ENCODE measurements at places on chromosomes 11 and 22. TPM values are rescaled to one million over a fixed set of nuclear protein-coding genes. Genes with fewer than 3 reads are reported as not detected.

Gene KCNQ1
- total RNA-seq: 40.0 TPM

Gene KLHL22
- total RNA-seq: 12.4 TPM

Gene MAPK8IP2
- total RNA-seq: 0.57 TPM

Gene LGR4
- total RNA-seq: 32.7 TPM

Gene PGR
- total RNA-seq: 6.6 TPM

Gene EIF3F
- total RNA-seq: 155 TPM

Gene PTPRCAP
- total RNA-seq: 1.7 TPM

Gene MICAL2
- 42.0 TPM for total RNA-seq

Gene RHOD
- total RNA-seq: 62.5 TPM

Gene LDLRAD3
- total RNA-seq: 1.7 TPM

Gene FUT4
- total RNA-seq: 1.3 TPM

Gene C1QTNF6
- 1.6 TPM for total RNA-seq

Gene CASP5
- not detected for total RNA-seq

- no peak for DNase-seq
Observed at GRCh38 chr11:111548525-111548924, 8.0 kb downstream of the LAYN start.

- DNase-seq: no peak
Observed at GRCh38 chr22:22484023-22484422, 24.5 kb downstream of the ZNF280B start.

DNA sequence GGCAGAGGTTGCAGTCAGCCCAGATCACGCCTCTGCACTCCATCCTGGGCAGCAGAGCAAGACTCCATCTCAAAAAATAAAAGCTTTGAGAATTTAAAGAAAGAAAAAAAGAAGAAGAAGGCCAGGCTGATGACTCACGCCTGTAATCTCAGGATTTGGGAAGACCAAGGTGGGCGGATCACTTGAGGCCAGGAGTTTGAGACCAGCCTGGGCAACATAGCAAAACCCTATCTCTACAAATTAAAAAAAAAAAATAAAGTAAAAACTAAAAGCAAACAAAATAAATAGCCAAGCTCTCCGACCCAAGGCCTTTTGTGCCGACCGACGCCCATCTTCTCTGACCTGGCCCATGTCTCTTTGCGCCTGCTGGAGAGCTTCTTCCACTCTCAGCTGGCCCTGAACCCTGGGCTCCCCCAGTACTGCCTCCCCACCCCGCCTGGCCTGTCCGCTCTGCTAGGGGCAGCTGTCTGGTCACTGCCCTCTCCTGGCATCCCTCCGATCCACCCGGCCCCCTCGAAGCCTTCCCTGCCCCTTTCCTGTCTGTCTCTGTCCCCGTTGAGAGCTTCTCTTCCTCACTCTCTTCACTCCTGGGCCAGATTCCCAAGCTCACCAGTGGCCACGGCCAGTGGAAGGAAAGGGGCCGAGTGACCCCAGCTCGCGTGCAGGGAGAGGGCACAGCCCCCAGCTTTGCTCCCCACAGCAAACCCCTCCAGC is 4.8 kb upstream of the LSP1 start:
- no peak for DNase-seq

DNA sequence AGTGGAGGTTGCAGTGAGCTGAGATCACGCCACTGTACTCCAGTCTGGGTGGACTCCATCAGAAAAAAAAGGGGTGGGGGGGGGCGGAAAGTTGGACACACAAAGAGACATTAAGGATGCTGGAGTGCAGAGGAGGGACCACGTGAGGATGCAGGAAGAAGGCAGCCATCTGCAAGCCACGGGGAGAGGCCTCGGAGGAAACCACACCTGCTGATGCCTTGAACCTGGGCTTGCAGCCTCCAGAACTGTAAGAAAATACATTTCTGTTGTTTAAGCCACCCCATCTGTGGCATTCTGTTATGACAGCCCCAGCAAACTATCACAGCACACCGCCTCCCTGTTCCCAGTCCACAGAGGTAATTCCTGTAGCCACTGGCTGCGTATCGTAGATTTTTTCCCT is 9.2 kb upstream of the STIP1 start:
- no peak for DNase-seq

GRCh38 chr11:129289350-129290040 is 86.2 kb upstream of the BARX2 start:
- no peak for DNase-seq

DNA sequence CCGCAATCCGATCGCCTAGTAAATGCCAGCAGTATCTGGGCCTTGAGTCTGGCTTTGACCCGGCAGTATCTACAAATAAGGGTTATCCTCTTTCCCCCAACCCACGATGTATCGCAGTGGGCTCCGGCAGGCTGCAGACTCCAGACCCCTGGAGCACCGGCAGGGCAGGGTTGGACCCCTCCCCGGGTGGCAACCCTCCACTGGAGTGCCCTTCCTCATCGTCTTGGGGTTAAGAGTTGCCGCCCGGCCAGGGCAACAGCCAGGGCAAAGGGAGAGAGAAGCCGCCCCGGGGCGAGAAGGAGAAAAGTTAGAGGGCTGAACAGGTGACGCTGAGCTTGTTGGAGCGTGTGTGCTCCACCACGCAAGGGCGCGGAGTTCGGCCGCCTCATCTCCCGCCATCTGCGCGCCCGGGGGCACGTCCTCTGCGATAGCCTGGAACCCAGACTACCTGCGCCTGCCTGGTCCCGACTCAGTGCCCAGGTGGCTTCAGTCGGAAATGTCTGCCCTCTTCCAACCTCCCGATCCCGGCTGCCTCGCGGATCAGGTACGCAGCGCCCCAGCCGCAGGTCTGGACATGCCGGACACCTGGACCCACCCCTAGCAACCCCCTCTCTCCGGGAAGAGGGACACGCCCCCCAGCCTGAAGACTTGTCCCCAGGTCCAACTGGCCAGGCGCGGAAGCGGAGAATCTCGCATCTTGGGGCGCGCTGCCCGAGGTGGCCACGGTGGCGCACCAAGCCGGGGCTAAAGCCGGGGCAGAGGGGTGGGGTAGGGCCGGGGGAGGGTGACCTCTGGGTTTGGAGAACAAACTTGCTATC is 1.2 kb downstream of the DSCAML1 start:
- DNase-seq: no peak

GRCh38 chr22:47045691-47046410 is 283.4 kb downstream of the TBC1D22A start:
- DNase-seq: peak; percentile 13

GRCh38 chr11:8389029-8389996 is 125.6 kb upstream of the LMO1 start:
- DNase-seq: no peak

GRCh38 chr11:55956521-55956920 is 13.2 kb downstream of the OR10AG1 start:
- DNase-seq: no peak

- DNase-seq: no peak
Observed at GRCh38 chr11:96052921-96053651, 129.2 kb upstream of the MTMR2 start.

DNA sequence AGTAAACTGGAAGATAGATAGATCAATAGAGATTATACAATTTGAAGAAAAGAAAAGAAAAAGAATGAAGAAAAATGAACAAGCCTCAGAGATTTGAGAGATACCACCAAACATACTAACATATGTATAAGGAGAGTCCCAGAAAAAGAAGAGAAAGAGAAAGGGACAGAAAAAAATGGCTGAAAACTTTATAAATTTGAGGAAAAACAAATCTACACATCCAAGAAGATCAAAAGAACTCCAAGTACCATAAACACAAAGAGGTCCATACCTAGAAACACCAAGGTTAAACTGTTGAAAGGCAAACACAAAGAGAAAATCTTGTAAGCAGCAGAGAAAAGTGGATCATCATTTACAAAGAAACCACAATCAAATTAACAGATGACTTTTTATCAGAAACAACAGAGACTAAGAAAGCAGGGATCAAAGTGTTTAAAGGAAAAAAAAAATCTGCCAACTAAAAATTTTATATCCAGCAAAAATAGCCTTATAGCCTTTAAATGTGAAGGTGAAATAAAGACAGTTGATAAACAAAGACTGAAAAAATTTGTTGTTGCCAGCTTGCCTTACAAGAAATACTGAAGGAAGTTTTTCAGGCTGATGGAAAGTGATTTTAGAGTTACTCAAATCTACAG is 11.8 kb upstream of the AKIP1 start:
- DNase-seq: no peak

GRCh38 chr11:102464859-102465500 is 12.4 kb upstream of the TMEM123 start:
- DNase-seq: no peak

DNA sequence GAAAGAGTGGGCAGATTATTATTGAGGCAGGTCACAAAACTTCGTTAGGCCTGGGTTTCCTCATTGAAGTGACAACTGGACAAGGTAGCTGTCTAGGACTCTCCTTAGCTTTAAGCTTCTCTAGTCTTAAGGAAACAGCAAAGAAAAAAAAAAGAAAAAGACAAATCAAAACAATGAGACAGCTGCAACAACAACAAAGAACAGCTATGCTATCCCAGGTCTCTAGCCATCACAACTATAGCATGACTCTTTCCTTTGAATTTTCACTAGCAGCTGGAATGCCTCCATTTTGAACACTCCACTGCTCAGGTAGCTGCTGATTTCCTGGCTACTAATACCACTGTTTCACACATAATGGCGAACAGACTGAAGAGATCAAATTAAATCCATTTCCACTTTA is 302.4 kb upstream of the SORL1-AS1 start:
- no peak for DNase-seq

DNA sequence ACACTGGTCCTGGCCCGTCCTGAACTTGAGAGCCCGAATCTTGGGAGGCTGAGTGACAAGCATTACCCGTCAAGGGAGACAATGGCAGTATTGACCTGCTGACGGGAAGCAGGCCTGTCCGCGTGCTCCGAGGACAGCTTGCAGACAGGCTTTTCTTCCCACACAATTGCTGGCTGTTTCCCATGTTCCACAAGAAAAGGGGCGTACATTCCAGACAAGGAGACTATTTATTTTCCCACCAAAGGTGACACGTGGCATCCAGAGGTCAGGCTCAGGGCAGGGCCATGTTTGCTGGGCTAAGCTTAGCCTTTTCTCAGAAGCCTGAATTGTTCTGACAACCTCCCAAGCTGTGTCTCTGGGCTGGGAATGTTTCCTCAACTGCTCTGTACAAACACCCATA is 86.9 kb upstream of the SPON1 start:
- no peak for DNase-seq

DNA sequence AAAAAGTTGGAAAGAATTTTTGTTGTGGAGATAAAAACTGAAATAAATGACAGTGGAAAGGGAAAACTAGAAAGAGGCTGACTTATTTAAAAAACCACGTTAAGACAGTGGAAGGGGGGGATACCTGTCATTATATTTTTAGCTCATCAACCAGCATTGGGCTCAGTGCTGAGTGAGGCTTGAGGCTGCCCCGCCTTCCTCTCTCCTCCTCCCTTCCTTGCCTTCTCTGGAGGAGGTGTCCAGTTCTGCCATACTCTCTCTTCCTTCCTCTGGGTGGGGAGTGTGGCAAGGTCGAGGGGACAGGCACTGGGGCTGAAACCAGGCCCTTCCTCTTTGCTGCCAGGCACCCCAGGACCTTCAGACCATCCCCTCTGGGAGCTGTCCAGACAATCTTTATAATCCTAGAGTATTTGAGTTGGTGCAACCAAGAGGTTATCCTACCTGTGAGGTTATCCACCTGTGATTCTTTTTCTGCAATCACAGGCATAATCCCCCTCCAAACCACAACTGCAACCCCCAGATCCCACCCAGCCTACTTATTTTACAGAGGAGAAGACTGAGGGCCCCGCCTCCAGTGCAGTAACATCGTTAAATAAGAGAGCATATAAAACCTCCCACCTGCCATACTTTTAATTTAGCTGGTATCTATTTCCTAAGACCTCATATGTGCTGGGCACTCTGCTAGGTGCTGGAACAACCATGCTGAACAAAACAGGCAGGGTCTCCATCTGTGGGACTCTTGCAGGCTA is 578.5 kb downstream of the BUD13 start:
- DNase-seq: no peak

DNA sequence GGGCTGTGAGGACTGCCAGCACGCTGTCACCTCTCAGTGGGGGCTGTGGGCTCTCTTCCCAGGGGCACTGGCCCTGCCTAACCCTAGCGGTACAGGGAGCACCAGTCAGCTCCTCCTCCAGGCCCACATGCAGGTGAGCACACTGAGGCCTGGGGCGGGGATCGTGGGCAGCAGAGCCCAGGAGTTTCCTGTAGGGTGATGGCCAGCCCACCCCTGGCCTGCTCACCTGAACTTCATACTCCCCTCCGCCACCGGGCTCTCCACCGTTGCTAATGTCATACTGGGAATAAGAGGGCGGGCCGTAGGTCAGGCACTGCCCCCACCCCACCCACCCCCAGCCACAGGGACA is 10.0 kb upstream of the TREH start:
- no peak for DNase-seq

DNA sequence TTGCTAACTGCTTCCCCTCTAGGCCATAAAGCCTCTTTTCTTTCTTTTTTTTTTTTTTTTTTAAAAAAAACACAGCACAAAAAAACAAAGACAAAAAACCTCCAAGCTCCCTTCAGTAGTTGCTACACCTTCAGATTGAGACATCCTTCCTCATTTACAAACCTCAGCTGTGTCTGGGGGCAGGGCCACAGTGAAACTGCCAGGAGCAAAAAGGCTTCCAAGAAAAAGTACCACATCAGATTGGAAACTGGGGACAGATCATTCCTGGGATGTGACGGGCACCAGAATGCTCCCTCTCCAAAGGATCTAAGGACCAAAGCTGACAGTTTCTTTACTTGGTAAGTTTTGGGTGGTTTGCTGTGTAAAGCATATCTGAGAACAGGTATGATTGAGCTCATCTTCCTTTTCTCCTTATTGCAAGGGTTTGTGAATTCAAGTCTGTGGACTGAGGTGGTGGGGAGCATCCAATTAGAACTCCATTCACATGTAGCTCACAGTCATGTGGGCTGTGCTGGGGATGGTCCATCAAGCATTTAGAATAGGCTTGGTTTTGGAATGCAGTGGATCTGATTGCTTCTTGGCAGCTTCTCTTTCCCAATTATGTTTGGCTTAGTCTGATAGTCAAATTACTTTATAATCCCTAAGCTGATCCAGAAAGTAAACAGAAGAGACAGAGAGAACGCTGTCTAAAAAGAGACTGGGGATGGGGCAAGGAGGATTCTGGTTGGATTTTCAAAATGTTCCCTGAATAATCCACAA is 705 bp downstream of the BBOX1 start:
- DNase-seq: no peak

DNA sequence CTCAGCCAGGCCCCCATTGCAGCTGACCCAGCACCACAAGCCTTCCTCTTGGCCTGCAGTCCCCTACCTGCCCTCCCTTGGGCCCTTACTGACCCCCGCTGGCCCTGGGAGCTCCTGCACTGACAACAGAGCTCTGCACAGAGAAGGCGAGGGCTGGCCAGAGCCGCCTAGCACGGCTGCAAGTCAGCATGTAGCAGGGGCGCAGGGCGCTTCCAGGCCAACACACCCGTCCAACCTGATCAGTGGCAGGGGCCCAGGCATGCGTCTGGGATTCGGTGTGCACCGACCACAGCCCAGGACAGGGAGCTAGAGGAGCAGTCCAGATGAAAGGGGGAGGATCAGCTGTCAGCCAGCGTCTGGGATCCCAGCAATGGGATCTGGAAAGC is 7.6 kb downstream of the WNT7B start:
- no peak for DNase-seq

GRCh38 chr11:57222239-57222638 is 14.8 kb downstream of the APLNR start:
- no peak for DNase-seq

- no peak for DNase-seq
Observed at GRCh38 chr11:17516551-17517150, 27.6 kb downstream of the USH1C start.

Measured in Right ventricle myocardium inferior (tissue), 1 donor.